ENCODE measurements at places on chromosomes 2 and 18.

GRCh38 chr2:20052861-20053281 is 1.4 kb upstream of the LAPTM4A start:
- peak; percentile 37 for DNase-seq

DNA sequence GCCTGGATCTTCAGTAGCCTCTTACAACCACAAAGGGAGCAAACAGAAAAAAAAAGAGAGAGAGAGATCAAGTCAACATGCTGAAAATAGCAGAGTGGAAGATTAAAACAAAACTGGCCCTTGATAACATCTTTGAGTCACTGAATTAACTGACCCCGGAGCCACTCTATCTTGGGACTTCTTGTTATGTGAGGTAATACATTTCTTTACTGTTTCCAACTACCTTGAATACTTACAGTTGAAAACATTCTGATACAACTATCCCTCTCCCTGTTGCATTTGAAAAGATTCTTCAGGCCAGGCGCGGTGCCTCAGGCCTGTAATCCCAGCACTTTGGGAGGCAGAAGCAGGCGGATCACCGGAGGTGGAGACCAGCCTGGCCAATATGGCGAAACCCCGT is 208.1 kb downstream of the MEMO1 start:
- DNase-seq, result no peak

- DNase-seq, result peak; percentile 71
Measured at GRCh38 chr2:135916207-135916606, 40.0 kb upstream of the MCM6 start.

DNA sequence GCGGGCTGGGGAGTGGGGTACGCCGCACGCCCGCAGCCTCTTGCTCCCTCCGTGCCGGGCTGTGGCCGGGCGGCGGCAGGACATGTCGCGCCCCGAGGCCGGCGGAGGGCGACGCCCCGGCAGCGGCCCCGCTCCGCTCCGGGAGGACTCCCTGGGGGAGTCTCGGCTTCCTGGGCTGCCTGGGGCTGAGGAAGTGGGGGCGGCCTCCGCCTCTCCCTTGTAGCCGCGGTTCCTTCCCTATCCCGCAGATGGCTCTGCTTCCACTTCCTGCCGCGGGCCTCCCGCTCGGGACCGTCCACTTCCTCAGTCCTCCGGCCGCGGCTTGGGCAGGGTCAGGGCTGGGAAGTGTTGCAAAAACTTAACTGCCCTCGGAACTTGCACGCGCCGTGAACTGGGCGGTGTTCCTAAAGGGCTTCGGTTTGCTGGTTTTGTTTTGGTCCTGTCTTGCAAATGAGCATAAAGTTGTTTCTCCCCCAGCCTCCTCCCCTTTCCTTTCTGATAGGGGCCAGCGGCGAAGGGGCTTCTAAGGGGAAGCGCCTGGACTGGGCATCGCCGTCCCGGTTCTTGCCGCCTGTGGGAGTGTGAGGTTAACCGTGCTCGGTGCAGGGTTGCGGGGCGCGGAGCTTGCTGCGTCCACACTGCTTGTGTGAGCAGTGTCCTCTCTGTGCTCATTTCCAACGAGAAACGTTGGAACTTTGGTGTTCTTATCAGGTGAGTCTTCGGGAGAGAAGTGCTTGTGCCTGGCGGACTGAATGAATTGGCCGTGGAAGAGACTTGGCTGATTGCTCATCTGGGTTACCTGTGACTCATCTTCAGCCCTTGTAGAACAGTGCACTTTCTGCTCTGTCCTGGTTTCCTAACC is 600 bp downstream of the RALB start:
- DNase-seq, result peak; percentile 82

- no peak for DNase-seq
Measured at GRCh38 chr18:40414155-40414754, 1540.8 kb upstream of the PIK3C3 start.

DNA sequence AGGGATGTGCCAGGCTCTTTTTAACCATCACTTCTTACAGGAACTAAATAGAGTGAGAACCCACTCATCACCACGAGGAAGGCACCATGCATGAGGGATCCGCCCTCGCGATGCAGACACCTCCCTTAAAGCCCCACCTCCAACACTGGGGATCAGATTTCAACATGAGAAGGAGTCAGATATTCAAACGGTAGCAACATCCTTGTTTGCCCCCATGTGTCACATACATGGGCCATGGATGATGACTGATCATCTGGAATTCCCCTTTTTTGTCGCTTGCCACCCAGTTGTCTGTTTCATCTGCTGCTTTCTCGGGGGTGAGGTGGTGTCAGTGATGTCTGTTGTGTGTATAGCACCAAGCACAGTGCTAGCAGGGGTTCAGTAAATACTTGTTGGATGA is 57.9 kb downstream of the NCK2 start:
- peak; percentile 14 for DNase-seq

GRCh38 chr2:26805241-26805676 is 19.4 kb downstream of the CENPA start:
- no peak for DNase-seq

DNA sequence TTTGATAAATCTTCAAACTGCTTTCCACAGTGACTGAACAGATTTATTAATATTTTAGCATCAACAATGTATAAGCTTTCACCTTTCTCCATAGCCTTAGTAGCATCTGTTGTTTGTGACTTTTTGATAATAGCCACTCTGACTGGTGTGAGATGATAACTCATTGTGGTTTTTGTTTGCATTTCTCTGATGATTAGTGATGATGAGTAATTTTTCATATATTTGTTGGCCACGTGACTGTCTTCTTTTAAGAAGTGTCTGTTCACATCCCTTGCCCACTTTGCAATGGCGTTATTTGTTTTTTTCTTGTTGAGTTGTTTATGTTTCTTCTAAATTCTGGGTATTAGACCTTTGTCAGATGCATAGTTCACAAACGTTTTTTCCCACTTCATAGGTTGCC is 952.9 kb downstream of the TRIB2 start:
- no peak for DNase-seq

DNA sequence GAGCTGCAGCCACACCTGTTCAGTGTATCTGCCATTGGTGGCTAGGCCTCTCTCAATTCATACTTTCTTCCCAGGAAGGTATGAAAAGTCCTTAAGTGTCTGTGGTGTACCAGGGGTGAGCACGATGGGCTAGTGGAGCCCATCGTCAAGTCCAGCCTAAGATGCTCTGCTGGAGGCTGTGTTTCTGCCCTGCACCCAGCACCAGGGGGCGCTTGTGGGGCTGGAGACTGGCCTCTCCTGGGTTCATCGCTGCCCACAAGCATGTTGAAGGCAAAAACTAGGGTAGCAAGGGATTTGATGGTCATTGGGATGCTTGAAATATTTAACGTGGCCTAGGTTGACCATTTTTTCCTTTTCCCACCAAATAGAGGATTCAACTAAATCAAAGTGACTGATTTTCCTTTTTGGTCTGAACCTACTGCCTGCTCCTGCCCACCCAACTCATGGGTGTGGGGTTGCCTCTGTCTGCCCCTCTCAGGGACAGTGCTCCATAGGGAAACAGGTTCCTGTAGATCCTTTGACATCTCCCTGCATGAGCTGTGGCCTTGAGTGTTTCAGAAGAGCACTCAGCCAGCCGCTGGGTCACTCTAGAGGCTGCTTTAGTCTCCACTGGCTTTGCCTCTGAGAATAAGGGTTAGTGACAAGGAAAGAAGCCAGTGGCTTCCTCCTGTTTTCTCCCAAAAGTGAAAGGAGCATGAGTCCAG is 59.0 kb downstream of the TPGS2 start:
- DNase-seq, result peak; percentile 13

DNA sequence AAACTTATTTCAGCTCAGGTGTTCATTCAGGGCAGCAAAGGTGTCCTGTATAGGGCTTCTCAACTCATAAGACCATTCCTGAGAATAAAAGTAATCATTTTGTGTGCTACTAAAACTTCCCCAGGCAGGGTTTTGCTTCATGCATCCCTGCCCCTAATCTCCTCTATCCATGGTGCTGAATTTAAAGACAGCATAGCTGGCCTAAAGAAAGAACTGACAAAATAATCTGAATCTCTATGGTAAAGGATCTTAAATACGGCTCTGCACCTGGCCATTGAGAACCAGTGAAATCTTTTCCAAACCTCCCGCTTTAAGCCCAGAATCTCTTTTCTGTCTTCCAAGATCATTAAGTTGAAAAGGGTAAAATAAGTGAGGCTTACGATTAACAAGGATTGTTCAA is 292.1 kb upstream of the KLHL29 start:
- DNase-seq, result no peak

DNA sequence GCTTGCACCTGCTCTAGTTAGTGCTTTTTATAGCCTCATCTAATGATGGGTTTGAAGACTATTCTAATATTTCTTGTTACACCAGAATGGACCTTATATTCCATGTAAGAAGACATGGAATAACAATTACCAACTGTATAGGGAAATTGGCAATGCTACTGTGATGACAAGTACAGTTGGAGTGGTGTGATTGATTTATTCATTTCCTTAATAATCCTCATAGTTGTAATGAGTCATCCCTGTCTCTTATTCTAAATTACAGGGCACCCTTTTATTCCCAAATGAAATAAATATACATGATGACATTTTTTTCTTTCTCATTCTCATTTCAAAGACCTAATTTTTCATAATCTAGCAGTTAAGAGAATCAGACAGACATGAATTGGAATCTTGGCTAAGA is 18.3 kb upstream of the TLK1 start:
- no peak for DNase-seq

- DNase-seq, result no peak
Measured at GRCh38 chr2:126792993-126793392, 105.7 kb upstream of the TEX51 start.

- no peak for DNase-seq
Measured at GRCh38 chr2:120804459-120804858, 68.8 kb downstream of the GLI2 start.

DNA sequence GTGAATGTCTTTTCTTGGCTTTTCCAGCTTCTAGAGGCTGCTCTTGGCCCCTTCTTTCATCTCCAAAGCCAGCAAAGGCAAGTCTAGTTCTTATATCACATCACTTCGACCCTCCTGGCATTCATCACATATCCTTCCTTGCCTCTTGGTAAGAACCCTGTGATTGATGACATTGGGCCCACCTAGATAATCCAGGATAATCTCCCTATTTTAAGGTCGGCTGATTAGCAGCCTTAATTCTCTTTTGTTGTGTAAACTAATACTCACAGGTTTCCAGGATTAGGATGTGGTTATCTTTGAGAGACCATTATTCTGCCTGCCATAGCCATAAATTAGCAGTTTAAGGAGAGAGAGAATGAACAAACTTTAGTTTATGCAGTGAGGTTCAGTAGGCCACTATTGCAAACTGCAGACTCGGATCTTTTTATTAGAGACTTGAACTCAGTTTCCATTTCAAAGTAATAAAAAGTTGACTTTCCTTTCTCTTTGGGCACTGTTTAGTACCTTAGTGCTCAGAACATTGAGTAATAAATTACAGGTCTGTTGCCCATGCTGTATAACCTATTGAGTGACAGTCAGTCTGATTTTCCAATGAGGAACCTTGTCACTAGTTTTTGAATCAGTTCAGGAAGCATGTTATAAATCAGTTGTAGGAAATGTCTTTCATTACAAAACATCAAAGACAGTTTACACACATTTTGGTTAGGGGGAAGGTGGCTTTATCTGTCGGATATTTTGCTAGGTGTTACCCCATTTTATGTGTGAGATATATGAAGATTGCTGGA is 4.5 kb downstream of the NDUFV2 start:
- DNase-seq, result no peak

Data from NCI-H526 (cell line).